Hair follicular keratinocyte (primary cell): ENCODE measurements at places on chromosomes 2 and 18. TPM values are rescaled to one million over a fixed set of nuclear protein-coding genes. Genes with fewer than 3 reads are reported as not detected.

PKDCC gene
- total RNA-seq, result not detected in 2 replicates

DPP10 gene
- total RNA-seq, result 0.78 TPM in 1 of 2 replicates, not detected in the other

GREB1L gene
- 1.8 and 3.6 TPM in 2 replicates for total RNA-seq

RBM45 gene
- total RNA-seq, result 9.5 and 14.4 TPM in 2 replicates

SCYGR2 gene
- not detected in 2 replicates for total RNA-seq

CERS6 gene
- 22.3 and 25.1 TPM in 2 replicates for total RNA-seq

MYOM1 gene
- total RNA-seq, result 0.04 and 0.08 TPM in 2 replicates

CERKL gene
- total RNA-seq, result not detected in 2 replicates

SLC25A12 gene
- 9.7 and 12.5 TPM in 2 replicates for total RNA-seq

MEIS1 gene
- 4.7 and 7.6 TPM in 2 replicates for total RNA-seq

TXNDC2 gene
- 0.34 TPM in 1 of 2 replicates, not detected in the other for total RNA-seq

LRRTM1 gene
- total RNA-seq, result not detected in 2 replicates

FASTKD1 gene
- total RNA-seq, result 10.9 and 23.4 TPM in 2 replicates

WDR33 gene
- total RNA-seq, result 15.1 and 15.3 TPM in 2 replicates

CAVIN2 gene
- total RNA-seq, result 0.16 and 2.9 TPM in 2 replicates

SALL3 gene
- total RNA-seq, result not detected in 2 replicates

ELAC1 gene
- 4.5 and 5.8 TPM in 2 replicates for total RNA-seq

GCKR gene
- total RNA-seq, result not detected in 2 replicates

FNDC4 gene
- 11.5 and 20.4 TPM in 2 replicates for total RNA-seq

GKN2 gene
- not detected in 2 replicates for total RNA-seq

LGALSL gene
- total RNA-seq, result 6.2 and 10.6 TPM in 2 replicates

CTNNA2 gene
- not detected in 2 replicates for total RNA-seq

HIBCH gene
- 15.1 and 15.5 TPM in 2 replicates for total RNA-seq

SCN3A gene
- not detected in 2 replicates for total RNA-seq

PAIP2B gene
- total RNA-seq, result 1.1 and 1.5 TPM in 2 replicates

ANAPC1 gene
- total RNA-seq, result 40.8 and 45.3 TPM in 2 replicates

RAB17 gene
- total RNA-seq, result 2.7 and 4.8 TPM in 2 replicates

SERPINB4 gene
- total RNA-seq, result 1.9 TPM in 2 replicates

SERPINB3 gene
- 9.4 and 14.8 TPM in 2 replicates for total RNA-seq

GNLY gene
- total RNA-seq, result not detected in 2 replicates

UGT1A5 gene
- not detected in 2 replicates for total RNA-seq

MYCN gene
- not detected in 2 replicates for total RNA-seq

CNGA3 gene
- not detected in 2 replicates for total RNA-seq

EVX2 gene
- not detected in 2 replicates for total RNA-seq

CPLX4 gene
- total RNA-seq, result not detected in 2 replicates

CXXC1 gene
- 35.5 and 53.5 TPM in 2 replicates for total RNA-seq

MMADHC gene
- total RNA-seq, result 163 and 175 TPM in 2 replicates

TMEM247 gene
- total RNA-seq, result not detected in 2 replicates

SKOR2 gene
- not detected in 2 replicates for total RNA-seq

ALPG gene
- not detected in 2 replicates for total RNA-seq

DCDC2C gene
- not detected in 2 replicates for total RNA-seq
